ENCODE measurements at places on chromosomes 2 and 18. TPM values are rescaled to one million over a fixed set of nuclear protein-coding genes. Genes with fewer than 3 reads are reported as not detected.

Gene CEBPZOS
- 13.8 TPM for polyA plus RNA-seq

Gene DOK6
- polyA plus RNA-seq = 0.36 TPM

Gene AFF3
- 0.56 TPM for polyA plus RNA-seq

Gene SERPINB7
- 0.36 TPM for polyA plus RNA-seq

Gene SERPINB3
- polyA plus RNA-seq = 0.08 TPM

Gene UGT1A1
- polyA plus RNA-seq = 0.03 TPM

Gene ATP8B1
- 3.1 TPM for polyA plus RNA-seq

Gene MLPH
- 14.4 TPM for polyA plus RNA-seq

Gene DOCK10
- polyA plus RNA-seq = 1.8 TPM

Gene PID1
- polyA plus RNA-seq = 17.0 TPM

Gene TNFAIP6
- polyA plus RNA-seq = 110 TPM

Gene TRIM54
- 1.3 TPM for polyA plus RNA-seq

Gene CASP10
- polyA plus RNA-seq = 2.3 TPM

Gene CHRNG
- polyA plus RNA-seq = not detected
